ENCODE measurements at places on chromosomes 16 and 17. TPM values are rescaled to one million over a fixed set of nuclear protein-coding genes. Genes with fewer than 3 reads are reported as not detected.
A peak's percentile ranks its signal among the peaks of the same experiment; 100 is the strongest.

- DNase-seq: no peak
These were observed 81.3 kb downstream of the CDYL2 start for GRCh38 chr16:80723091-80723490.

DNA sequence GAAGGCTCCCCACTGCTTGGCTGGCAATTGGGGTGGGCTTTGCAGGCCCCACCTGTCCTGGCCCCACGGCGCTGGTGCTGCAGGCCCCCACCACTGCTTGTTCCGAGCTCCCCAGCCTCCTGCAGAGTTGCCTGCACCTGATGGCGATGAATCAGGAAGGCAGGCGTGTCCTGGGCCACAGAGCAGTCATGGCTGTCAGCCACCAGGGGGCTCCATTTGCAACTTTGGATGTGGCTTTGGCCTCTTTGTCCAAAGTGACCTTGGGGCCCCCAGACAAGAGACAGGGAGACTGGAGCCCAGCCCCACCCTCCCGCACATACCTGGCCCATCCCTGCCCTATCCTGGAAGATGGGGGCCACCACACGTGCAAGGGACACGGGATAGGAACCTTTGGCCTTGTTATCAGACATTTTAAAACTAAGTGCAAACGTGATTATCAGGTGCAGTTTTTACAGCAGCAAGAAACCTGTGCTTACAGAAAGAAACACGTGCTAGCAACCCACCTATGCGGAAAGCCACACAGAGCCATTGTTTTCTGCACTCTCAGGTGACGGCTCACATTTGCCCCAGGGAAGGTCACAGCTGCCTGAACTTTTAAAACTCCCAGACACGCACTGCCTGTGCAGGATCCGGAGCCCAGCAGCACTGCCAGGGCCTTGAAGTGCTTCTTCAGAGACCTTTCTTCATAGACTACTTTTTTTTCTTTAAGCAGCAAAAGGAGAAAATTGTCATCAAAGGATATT is at the start of gene DNASE1:
Gene DNASE1, plus strand, starts transcription at position 443 of the 743 bp plus-strand sequence. CDS start 683 bp downstream, outside the sequence.
- DNase-seq: peak; percentile 73

- DNase-seq: no peak
These were observed 35.0 kb downstream of the MAPT start for GRCh38 chr17:45929344-45929743.

Gene ACSM5
- total RNA-seq: 0.40 TPM

Gene PRKCB
- total RNA-seq: 2.3 TPM

DNA sequence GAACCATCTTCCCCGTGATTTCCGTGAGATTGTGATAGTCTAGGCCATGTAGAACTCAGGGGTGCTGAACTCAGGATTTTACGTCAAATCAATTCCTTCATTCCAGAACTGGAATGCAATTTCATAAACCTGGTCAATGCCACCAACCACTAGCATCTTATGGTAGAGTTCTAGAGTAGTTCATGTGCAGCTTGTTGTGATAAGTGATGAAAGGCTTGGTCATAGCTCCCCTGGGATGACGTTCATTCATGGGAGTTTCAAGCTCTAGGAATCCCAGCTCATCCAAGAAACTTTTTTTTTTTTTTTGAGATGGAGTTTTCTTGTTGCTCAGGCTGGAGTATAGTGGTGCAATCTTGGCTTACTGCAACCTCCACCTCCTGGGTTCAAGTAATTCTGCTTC is 3.7 kb upstream of the DPEP2 start:
- no peak for DNase-seq

DNA sequence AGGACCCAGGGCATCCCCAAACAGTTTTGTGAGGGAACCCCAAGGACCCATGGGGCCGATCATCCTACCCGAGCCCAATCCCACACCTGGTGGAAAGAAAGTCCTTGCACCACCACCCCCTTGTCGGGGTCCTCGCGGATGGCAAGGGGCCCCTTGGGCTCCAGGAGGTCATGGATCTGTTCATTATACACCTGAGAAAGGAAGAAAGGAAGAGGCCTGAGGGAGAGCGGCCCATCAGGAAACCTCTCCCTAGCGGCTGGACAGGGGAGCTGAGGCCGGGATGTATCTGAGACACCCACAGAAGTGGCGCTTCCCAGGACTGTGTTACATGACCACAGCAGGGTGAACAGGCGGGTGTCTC is 12.8 kb downstream of the KIF18B start:
- no peak for DNase-seq

DNA sequence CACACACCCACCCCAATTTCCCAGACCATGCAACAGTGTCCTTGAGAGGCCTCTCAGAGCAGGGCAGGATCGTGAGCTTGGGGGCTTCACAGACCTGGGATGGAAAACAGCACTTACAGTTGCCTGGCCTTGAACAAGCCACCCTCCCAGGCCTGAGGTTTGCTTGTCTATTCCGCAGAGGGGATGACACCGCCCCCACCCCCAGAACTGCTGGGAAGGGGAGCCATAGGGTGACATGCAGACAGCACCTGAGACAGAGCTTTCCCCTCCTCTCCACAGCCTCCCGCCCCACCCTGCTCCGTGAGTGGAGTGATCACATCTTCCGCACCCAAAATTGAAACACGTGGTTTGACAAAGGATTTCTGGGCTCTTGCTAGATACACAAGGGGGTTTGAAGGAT is 131.5 kb upstream of the TNRC6C start:
- peak; percentile 46 for DNase-seq

GRCh38 chr16:12769525-12769924 is 34.2 kb downstream of the CPPED1 start:
- no peak for DNase-seq

Gene KCNJ18
- not detected for total RNA-seq

DNA sequence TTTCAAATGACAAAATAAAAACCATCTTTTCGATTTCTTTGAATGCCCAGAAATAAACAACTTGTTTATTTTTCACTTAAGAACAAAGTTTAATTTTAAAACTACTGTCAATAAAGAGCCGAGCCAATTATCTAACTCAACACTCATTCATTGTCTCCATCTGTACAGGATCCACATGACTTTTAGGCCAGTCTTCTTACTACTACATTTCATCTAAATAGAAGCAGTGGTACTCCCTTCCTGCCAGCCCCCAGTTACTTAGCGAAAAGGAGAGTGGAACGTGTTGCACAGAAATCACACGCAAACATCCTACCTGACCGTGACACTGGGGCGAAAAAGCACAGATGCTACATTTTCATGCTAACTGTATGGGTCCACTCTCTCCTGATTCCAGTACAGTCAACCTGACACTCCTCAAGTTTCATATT is 1.2 kb downstream of the GNA13 start:
- DNase-seq: no peak

Gene TBC1D3C
- not detected for total RNA-seq

- DNase-seq: no peak
These were observed 350.1 kb upstream of the KIF2B start for GRCh38 chr17:53472586-53472985.

Gene IRX3
- 70.2 TPM for total RNA-seq

GRCh38 chr16:85428168-85428898 is 184.8 kb upstream of the GSE1 start:
- peak; percentile 71 for DNase-seq

DNA sequence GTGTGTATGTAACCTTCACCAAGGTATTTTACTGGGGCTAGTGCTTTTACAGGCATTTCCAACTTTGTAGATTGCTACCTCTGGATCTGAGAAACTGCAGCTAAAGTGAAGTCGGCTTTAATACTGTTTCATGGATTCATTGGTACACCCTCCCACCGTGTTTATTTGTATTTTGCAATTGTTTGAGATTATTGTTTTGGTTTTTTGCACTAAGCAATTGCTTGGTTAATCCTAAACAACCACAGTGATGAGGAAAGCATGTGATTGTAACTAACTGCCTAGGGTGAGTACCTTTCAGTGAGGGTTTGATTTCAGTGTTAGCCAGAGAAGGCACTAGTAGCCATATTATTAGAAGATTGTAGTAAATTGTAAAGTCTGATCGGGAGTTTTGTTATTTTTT is 3.3 kb downstream of the LUC7L3 start:
- DNase-seq: no peak

Gene KRTAP3-2
- total RNA-seq: not detected

Gene ABCC12
- not detected for total RNA-seq

DNA sequence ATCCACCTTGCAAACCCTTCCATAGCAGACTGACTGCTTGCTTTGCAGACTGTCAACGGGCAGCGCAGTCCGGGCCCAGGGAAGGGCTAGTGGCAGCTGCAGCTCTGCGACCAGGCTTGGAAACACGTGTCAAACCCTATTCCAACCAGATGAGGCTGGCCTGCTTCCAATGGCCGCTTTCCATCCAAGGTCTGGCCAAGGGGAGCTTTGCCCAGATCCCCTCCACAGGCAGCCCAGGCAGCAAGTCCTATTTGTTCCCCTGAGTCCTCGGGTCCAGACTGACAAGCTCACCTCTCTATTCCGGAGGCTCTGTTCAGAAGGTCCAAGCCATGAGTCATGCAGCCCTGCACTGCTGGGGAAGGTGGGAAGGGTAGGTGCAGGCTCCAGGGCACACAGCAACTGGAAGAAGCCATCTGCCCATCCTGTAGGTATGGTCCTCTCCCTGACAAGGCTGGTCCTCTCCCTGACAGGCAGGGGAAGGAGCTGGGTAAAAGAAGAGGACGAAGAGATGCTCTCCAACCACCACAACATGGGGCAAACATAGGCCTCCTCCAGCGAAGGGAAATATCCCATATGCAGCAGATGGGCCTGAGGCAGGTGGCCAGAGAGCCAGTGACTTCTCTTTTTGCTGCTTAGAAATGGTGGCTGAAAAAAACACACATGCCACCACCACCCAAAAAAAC is 22.6 kb upstream of the AXIN2 start:
- no peak for DNase-seq

DNA sequence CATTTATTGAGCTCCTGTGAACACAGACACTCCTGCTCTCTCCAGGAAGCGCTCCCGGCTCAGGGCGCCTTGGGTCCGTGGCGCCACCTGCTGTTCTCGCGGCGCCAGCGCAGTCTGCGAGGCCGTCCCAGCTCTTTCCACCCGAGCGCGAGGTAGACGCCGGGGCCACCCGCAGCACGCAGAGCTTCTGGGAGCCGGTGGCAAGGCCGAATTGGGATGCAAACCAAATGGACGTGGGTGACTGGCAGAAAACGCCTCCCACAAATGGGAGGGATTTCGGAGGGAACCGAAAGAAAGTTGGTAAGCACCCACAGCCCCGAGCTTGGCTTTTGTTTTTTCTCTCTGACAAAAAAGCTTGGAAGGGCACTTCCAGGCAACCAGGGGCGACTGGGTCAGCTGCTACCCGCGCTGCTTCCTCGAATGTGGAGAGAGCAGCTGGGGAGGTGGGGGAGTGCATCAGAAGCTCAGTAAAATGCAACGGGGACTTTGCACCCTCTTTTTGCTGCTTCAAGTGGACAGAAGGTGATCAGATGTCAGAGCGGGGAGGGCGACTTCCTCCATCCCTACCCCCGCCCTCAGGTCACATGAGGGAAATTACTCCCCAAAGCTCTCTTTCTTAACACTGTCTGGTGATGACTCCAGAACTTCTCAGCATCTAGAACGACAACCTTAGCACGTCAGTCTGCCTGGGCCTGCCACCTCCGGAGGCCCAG is 13.5 kb upstream of the N4BP1 start:
- peak; percentile 95 for DNase-seq

DNA sequence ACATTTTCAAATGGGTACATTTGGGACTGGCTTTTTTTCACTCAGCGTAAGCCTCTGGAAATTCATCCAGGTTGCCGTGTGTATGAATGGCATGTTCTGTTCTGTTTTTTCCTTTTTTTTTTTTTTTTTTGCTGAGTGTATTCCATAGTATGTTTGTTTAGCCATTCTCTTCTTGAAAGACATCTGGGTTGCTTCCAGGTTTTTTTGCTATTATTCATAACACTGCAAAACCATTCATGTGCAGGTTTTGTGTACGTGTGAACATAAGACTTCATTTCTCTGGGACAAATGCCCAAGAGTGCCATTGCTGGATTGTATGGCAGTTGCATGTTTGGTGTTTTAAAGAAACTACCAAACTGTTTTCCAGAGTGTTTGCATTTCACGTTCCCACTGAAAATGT is 335.9 kb upstream of the TNRC6C start:
- DNase-seq: no peak

- DNase-seq: peak; percentile 66
These were observed 11.6 kb upstream of the MFAP4 start for GRCh38 chr17:19398301-19399181.

Gene FSCN2
- total RNA-seq: 1.1 TPM

DNA sequence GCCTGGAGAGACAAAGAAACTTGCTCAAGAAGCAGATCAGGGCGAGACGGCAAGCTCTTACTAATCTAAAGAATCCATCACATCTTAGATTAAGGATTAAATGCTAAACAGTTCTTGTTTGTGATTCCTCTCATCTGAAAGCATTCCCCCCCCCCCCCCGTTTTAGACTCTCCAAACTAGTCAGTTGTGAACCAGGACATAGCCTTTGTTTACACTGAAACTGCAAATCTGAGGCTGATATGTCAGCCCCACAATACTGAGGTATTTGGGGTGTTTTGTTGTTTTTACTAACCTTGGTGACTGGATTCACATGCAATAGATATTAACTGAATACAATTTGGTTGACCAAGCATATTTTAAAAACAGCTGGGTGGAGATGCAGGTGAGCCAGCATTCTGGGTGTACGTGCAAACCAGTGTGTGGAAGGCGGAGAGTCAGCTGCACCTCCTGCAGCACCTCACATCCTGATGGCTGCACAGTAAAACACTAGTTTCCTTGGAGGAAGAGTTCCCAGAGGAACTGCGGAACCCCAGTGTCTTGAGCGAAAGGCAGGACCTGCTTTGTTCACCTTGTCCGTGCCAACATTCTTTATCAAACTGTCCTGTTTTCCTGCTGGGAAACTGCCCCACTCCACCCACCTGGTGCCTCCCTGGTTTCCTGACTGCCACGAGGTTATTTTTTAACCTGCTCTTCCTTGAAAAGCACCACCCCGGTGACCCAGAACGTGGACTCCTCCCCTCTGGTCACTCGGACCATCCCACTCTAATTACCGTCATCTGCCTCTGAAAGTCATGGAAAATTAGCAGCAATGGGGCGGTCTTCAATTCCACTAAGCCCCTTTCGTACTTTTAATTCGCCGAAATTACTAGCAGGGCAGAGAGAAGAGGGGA is 1.2 kb upstream of the YPEL2 start:
- DNase-seq: peak; percentile 79

Gene ABR
- total RNA-seq: 158 TPM

GRCh38 chr17:35245196-35245486 is 2.3 kb downstream of the SLFN5 start:
- DNase-seq: no peak

DNA sequence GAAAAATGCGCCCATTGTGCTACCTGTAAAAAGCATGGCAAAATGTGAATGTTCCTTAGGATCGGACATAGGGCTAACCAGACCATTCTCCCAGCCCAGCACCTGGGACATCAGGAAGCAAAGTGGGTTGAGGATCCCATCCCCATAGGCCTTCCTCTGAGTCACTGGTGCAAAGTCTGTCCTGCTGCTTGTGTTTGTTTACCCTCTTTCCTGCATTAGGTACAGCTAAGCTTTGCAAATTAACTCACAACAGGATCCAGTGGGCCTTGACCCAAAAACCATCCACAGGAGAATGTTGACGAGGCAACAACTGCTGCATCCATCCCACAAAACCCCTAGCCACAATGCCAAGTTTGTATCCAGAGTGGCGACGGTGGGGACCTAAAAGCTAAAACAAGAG is 106.2 kb downstream of the GRIN2A start:
- no peak for DNase-seq

Measured in cardiac septum (tissue), 1 donor.